ENCODE measurements at places on chromosomes 5 and 9.
A peak's percentile ranks its signal among the peaks of the same experiment; 100 is the strongest.

DNA sequence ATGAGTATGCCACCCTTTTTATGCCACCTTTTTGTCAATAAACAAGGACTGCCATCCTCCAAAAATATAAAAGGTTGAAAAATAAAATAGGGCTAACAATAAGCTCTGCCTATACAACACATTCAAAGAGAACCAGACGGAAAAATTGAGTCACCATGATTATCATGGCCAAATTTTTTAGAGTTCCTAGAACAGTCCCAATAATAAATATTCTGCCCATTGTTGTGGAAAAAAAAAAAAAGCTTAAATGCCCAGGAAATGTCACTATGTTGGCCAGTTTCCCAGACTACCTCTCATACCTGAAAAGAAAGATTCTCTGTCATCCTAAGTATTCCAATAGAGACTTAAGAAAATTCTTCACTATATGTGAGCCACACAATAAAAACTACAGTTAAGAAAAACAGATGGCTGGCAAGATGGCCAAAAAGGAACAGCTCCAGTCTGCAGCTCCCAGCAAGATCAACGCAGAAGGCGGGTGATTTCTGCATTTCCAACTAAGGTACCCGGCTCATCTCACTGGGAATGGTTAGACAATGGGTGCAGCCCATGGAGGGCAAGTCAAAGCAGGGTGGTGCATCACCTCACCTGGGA is 149.0 kb downstream of the TMEM161B start:
- no peak for DNase-seq

- DNase-seq = no peak
Observed at GRCh38 chr5:103502662-103503061, 59.9 kb downstream of the NUDT12 start.

GRCh38 chr9:117418111-117418510 is 3.3 kb upstream of the ASTN2 start:
- DNase-seq = no peak

DNA sequence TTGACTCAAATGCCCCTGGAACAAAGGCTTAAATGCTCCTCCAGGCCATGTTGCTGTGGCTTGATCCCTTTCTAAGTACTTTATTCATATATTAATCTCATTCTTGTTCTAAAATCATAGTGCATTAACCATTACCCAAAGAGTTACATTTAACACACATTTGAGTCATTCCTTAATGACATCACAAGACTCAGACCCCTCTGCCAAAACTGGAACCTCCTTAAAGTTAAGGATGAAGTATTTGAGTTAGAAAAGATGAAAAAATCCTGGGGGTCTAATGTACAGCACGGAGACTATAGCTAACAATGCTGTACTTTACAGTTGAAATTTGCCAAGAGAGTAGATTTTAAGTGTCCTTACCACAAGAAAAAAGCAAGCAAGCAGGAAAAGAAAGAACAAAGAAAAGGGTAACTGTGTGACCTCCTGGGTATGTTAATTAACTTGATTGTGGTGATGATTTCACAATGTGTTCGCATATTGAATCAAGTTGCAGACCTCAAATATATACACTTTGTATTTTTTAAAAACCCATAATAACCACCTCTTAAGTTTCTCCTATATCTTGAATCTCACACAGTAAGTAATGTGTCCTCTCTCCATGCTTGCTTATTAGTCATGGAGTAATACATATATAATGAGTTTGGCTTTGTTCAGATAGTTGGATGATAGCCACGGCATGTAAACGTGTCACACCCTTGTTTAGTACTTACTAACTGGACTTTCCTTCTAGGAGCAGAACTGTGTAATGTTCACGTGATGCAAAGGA is 376.9 kb downstream of the SEMA5A start:
- DNase-seq = no peak

GRCh38 chr9:70539526-70539925 is 125.1 kb upstream of the KLF9 start:
- DNase-seq = no peak

DNA sequence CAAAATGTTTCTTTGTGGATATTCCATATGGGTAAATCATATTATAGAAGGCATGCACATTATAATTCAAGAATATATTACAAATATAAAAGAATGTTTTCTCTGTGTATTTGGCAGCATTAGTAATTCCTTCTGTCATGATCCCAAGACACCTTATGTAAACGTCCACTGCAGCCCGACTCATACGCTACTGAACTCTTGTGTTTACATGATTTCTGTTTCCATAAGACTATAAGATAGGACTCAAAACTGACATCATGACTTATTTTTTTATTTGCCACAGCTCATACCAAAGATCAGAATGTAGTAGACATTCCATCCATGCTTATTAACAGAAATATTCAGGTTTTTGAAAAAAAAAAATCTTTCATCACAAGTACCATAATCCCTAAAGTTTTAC is 234.1 kb downstream of the AP3B1 start:
- no peak for DNase-seq

GRCh38 chr9:107819772-107820565 is 330.4 kb upstream of the KLF4 start:
- DNase-seq = no peak

- DNase-seq = no peak
Observed at GRCh38 chr5:6029811-6030271, 348.5 kb downstream of the MED10 start.

DNA sequence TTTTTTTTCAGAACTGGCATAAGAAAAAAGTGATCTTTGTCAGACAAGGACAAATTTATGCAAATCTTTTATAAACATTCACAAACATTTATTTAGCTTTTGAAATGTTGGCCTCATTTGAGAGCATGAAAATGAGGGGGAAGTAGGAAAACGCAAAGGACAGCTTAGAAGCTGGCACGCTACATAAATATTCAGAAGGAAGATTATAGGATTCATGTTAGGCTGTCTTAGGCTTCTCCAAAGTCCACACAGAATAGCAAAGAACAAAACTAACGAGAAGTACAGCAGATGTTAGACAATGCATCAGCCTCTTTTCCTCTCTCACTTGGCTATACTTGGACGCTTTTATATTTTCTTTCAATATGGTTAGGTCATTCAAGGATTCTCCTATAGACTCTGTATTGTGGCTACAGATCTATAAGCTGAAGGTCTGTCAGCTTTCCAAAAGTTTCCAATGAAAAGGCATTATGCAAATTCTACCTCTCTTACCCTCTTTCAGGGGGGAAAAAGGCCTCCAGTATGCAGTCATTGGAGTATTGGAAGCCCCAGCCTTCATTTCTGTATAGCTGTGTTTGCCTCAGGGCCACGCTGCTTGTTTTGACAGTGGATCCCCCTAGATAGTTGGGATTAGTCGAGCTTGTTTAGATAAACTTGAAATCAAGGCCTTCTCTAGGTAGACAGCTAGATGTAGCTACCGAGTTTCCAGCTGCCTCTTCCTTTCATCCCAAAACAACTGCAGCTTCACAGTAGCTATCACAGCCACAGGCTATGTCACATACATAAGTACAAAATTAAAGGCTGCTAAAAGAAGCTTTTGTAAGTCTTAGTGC is 153.0 kb downstream of the DENND1A start:
- no peak for DNase-seq

- DNase-seq = no peak
Observed at GRCh38 chr9:136844761-136845464, 2.6 kb downstream of the AJM1 start.

DNA sequence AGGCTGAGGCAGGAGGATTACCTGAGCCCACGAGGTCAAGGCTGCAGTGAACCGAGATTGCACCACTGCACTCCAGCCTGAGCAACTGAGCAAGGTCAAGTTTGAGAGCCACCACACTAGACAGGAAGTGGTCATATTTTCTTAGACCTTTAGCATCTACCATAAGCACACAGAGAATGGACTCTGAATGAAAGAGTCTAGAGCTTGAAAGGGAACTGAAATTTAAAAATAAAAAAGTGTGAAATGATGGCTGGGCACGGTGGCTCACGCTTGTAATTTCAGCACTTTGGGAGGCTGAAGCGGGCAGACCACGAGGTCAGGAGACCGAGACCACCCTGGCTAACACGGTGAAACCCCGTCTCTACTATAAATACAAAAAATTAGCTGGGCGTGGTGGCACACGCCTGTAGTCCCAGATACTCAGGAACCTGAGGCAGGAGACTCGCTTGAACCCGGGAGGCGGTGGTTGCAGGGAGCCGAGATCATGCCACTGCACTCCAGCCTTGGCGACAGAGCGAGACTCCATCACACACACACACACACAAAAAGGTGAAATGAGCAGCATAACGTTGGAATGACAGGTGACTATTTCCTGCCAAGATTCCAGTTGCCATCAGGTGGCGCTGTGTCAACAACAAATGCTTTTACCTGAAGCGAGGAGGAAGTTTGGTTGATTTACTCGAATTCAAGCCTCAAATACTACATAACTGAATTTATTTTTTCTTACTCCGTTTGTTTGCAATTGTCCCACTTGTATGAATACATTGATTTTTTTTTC is 21.3 kb upstream of the AK3 start:
- DNase-seq = peak; percentile 91

DNA sequence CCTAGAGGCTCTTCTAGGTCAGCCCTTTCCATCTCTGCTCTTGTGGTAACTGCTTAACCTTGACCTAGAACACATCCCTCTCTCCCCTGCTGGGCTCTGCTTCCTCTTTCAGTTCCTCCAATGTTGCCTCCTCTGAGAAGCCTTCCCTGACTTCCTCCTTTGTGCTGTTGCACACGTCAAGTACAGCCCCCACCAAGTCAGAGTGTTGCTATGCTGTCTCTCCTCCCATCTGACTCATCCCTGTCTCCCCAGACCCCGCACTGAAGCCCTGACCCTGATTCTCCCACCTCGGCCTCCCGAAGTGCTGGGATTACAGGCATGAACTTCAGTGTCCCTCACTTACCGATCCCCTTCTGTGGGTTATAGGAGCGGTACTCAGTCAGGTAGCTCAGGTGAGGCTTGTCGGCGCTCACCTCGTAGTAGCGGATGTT is 10.4 kb upstream of the TRIM14 start:
- no peak for DNase-seq

DNA sequence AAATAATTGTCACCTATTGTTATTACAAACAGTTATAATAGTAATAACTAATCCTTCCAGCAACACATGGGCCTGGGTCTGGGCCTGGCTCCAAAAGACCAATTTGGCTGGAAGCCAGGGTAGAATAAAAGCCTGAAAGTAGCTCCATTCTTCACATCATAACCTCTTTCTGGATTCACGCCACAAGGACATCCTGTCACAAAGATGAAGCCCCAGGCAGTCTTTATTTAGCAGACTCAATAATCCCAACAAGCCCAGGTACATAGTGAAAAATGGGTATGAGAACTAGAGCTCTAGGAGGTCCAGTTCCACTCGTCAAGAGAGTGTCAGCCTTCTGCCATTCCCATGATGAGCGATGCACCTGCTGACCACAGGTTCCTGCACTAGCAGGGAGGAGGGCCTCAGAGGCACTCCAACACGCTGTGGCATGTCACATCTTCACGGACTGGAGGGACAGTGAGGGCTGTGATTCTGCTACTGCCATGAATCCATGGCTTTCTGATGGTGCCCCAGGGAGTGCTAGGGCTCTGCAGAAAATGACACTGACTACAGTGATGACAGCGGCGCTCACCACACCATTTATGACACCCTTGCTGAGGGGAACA is 124.9 kb downstream of the SPOCK1 start:
- no peak for DNase-seq
